Fibroblast of villous mesenchyme (primary cell): ENCODE measurements at places on chromosomes 13 and 19. TPM values are rescaled to one million over a fixed set of nuclear protein-coding genes. Genes with fewer than 3 reads are reported as not detected.

GRCh38 chr13:76965759-76966421 lies 17.6 kb downstream of the ACOD1 start:
- DNase-seq: peak; percentile 82

DNA sequence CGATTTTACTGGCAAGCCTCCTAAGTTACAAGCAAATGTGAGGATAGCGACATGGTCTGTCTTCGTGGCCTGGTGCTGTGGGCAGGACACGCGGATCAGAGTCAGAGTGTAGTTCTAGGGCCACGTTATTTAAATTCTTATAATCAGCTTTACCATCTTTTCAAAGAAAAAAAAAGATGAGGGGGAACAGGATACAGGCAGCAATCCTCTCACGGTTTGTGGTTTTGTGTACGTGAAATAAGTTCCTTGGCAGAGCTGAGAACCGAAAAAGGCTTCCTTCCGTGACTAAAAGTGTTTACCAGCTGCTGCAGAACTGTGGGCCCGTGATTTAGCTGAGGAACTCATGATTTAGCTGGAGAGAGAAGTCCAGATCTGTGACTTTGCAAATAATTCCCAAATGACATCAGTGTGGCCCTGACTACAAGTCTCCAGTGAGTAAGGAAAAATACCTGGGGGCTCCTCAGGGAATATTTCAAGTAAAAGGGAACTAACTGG lies 27.2 kb downstream of the RCBTB2 start:
- no peak for DNase-seq

DNA sequence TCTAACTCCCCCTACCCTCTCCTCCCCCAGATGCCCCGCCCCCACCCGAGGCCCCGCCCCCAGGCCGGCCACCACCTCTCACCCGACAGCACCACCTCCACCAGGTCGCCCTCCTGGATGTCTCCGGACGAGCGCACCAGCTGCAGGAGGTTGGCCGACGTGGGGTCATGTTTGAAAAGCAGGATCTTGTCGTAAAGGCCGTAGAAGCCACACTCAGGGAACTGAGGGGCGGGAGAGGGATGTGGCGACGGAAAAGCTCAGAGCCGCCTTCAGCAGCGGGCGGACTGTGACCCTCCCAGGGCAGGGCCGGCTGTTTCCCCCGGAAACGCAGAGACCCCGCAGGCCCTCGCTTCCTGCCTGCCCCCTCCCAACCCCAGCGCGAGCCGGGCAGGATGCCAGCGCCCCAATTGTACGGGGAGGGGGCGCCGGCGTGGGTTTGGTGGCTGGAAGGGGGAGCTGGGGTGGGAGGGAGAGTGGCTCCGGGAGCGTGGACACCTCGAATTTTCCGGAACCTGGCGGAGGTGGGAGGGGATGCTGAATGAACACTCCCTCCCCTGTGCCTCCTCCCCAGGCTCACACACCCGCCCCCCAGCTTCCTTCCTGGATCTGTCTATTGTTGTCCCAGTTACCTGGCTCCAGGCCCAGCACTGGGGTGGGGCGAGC lies 3.0 kb downstream of the PRKD2 start:
- DNase-seq: peak; percentile 60

GRCh38 chr13:35164324-35164932 lies 222.4 kb downstream of the NBEA start:
- DNase-seq: peak; percentile 38

- DNase-seq: no peak
Observed at GRCh38 chr13:101454767-101455166, 2.3 kb downstream of the ITGBL1 start.

- no peak for DNase-seq
Observed at GRCh38 chr13:94704377-94705080, 7.8 kb downstream of the SOX21 start.

- DNase-seq: no peak
Observed at GRCh38 chr19:44282846-44283245, 22.0 kb downstream of the ZNF235 start.

DNA sequence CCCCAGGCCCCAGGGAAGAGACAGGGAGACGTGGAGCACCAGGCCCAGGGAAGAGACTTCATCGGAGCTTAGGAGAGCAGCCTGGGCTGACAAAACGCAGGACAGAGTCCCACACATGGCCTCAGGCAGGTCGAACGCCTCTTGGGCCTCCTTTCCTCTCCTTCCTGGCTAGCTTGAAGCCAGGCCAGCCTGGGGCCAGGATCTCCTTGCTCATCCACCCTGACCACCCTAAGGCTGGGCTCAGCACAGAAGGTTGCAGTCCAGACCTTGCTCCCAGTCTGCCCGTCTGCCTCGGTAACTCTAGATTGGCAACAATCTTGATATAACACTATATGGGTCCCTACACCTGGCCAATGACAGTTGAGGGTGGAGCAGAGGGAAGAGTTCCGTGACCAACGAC lies 10.1 kb downstream of the PPP6R1 start:
- no peak for DNase-seq

DNA sequence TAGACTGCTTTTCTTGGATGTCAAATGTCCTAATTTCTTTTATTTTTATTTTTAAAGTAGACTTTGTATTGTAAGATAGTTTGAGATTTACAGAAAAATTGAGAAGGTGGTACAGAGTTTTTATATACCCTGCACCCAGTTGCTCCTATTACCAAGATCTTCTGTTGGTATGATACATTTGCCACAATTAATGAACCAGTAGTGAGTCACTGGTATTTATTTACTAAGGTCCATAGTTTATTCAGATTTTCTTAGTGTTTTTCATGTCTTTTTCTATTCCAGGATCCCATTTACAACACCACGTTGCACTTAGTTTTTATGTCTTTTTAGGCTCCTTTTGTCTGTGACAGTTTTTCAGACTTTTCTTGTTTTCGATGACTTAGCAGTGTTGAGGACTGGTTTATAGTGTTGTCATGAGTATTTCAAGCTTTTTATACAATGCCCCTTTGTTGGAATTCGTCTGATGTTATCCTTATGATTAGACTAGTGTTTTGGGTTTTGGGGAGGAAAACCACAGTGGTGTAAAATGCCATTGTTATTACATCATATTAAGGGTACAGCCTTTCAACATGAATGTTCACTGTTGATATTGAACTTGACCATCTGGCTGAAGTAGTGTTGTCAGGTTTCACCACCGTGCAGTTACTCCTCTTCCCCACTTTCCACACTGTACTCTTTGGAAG lies 35.9 kb downstream of the COG3 start:
- peak; percentile 86 for DNase-seq

GRCh38 chr19:2043251-2043641 lies 7.8 kb downstream of the MKNK2 start:
- DNase-seq: no peak

DNA sequence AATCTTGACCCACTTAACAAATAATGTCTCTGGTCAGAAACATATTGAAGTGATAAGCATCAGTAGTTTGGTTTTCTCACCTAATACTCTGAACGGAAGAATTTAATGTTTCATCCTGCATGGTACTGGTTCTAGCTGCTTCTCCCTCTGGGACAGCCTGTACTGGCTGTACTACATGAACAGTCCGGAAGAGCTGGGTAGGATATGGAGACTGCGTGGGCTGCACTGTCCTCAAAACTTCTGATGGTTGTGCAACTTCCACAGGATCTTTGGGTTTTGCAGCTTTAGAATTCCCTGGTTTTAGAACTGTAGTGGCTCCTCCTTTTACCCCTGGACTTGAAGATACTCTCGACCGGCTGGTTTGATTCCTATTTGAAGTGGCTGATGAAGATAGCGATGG lies 78.3 kb downstream of the ELF1 start:
- peak; percentile 50 for DNase-seq

DNA sequence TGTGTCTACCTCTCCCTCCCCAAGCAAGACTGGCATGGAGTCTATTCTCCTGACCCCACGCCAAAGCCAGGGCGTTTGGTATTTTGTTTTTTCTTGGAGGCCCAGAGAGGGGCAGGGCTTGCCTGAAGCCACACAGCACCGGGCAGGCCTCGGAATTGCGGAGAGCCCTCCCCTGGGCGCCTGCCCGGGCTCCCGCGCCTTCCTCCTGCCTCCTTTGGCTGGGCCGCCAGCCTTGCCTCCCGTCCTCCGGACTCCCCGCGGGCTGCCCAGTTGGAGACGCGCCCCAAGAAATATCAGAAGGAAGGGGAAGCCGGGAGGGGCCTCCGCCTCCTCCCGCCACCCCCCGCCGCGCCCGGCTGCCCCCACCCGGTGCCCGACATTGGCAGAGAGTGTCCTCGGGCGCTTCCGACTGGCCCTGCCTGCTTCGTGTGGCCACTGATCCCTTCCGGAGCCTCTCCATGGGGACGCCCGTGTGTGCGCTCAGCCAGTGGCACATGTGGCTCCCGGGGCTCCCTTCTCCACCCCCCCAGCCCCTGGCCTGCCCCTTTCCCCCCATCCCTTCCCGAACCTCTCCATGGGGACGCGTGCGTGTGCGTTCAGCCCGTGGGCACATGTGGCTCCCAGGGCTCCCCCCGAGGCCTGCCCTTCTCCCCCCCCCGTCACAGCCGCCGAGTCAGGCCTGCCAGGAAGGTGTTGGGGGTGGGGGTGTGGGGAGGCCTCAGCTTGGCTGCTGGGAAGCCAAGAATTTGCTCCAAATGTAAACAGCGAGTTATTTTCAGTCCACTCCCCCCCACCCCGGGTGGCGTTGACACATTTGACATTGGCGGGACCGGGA lies 37.3 kb downstream of the NFIC start:
- DNase-seq: peak; percentile 97

GRCh38 chr19:52748336-52748950 lies 13.6 kb upstream of the ZNF611 start:
- DNase-seq: peak; percentile 69

GRCh38 chr13:48220592-48220980 lies 12.4 kb upstream of the ITM2B start:
- DNase-seq: no peak

GRCh38 chr13:27393101-27393500 lies 31.3 kb upstream of the GTF3A start:
- DNase-seq: no peak

DNA sequence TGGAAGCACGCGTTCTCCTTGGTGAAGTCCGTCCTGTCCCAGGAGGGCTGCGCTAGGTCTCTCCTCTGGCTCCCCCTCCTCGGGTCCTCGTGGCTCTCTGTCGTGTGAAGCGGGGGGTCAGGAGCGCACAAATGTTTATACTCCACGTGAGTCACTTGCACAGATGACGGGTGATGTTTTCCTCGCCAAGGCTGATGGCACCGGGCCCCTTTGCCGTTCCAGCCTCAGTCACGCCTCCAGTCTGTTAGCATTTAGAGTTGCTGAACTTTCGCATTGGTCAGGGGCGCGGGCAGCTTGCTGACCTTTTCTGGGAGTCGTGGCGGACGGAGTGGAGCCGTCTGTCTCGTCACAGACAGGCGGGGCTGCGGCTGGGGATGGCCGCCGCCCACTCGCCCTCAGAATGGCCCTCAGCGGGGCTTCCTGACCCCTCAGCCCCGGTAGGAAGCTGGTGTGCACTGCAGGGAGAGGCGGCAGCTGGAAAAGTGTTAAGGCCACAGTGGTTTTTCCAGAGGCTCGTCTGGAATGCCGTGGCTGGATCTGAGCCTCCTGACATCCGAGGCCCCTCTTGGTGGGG lies 13.7 kb downstream of the KLHL26 start:
- DNase-seq: peak; percentile 92

DNA sequence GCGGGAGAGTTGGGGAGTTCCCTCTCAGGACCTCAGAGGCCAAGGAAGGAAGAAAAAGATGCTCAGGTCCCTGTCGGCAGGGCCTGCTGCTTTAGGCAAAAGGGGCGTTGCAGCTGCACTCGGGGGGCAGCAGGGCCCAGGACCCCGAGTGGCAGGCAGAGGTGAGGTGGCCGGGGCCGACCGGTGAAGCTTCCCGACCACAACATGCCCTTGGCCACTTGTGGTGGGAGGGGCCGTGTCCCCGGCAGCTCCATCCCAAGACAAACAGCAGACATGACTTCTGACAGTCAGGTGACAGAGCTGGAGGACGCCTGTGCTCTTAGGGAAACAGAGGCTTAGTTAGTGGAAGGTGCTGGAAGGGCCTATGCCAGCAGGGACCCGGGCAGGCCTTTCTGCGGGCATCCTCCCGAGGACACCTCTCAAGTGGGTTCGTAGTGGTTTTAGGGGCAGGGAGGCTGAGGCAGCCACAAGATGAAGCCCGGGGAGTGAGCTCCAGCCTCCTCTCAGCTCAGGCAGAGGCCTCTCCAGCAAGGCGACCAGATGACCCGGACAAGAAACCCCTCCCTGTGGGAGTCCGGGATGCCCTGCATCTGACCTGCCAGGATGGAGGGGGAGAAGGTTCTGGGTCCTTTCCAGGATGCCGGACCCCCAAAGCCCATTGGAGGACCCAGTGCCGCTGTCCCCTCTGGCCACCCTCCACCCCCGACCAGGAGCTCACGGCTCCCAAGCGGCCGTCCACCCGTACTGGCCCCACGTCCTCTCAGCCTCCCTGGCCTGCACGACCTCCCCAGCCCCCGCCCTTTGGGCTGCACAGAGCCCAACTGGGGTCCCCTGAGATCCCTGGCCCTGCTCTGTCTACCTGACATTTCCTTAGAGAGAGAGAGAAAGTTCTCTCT lies 24.2 kb downstream of the BTBD2 start:
- no peak for DNase-seq

GRCh38 chr19:5922161-5922545 lies 8.1 kb downstream of the CAPS start:
- no peak for DNase-seq

The TEX26 gene
- total RNA-seq: under 0.01 TPM in 1 of 2 replicates, not detected in the other

The KRTDAP gene
- total RNA-seq: not detected in 2 replicates

The ZNF175 gene
- 5.5 and 9.9 TPM in 2 replicates for total RNA-seq

The YJEFN3 gene
- 0.43 and 0.64 TPM in 2 replicates for total RNA-seq

The ZNF492 gene
- 0.32 and 0.43 TPM in 2 replicates for total RNA-seq

The CYP2A6 gene
- not detected in 2 replicates for total RNA-seq

The FUT6 gene
- total RNA-seq: not detected in 2 replicates

The TMPRSS9 gene
- not detected in 2 replicates for total RNA-seq
